ENCODE measurements at places on chromosomes 11 and 22.

DNA sequence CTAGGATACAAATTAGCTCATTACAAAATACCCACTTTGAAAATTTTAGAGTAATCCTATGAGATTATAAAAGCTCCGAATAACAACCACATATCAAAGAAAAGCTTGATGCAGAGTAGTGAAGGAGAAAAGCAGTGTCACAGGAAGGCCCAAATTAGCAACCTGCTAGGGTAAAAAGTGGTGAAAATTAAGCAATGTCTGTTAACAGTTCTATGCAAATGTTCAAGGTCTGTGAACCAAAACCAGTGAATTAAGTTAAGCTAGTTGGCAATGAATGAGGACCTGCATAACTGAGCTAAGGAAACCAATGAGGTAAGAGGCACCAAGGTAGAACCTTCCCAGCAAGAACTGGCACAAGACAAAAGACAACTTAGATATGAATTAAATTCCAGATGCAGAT lies 29.6 kb downstream of the PRDM10 start:
- no peak for DNase-seq

GRCh38 chr11:65555693-65556231 lies 2.4 kb downstream of the LTBP3 start:
- DNase-seq = no peak

GRCh38 chr22:26174280-26174679 lies 5.0 kb downstream of the SEZ6L start:
- no peak for DNase-seq

- no peak for DNase-seq
Measured at GRCh38 chr22:27803841-27804415, 2.4 kb upstream of the MN1 start.
